ENCODE measurements at places on chromosomes 3 and 15. TPM values are rescaled to one million over a fixed set of nuclear protein-coding genes. Genes with fewer than 3 reads are reported as not detected.

Gene BCHE
- total RNA-seq: 11.1 TPM

Gene KBTBD13
- under 0.01 TPM for total RNA-seq

Gene GOLGA8M
- 1.2 TPM for total RNA-seq

Gene ATP8B4
- total RNA-seq: 3.2 TPM

Gene DUOXA2
- total RNA-seq: not detected

Gene GOLGA6D
- total RNA-seq: not detected

Gene RETNLB
- total RNA-seq: not detected

Gene NKIRAS1
- total RNA-seq: 14.1 TPM
